ENCODE measurements at places on chromosomes 12 and 14. TPM values are rescaled to one million over a fixed set of nuclear protein-coding genes. Genes with fewer than 3 reads are reported as not detected.

- DNase-seq, result no peak
Measured at GRCh38 chr12:85759091-85759490, 77.1 kb downstream of the RASSF9 start.

GRCh38 chr12:992647-993046, 1.6 kb downstream of the ERC1 start:
- no peak for DNase-seq

- DNase-seq, result no peak
Measured at GRCh38 chr12:54017027-54017788, 8.4 kb downstream of the HOXC8 start.

- no peak for DNase-seq
Measured at GRCh38 chr12:46227616-46228015, 41.2 kb downstream of the SLC38A1 start.

DNA sequence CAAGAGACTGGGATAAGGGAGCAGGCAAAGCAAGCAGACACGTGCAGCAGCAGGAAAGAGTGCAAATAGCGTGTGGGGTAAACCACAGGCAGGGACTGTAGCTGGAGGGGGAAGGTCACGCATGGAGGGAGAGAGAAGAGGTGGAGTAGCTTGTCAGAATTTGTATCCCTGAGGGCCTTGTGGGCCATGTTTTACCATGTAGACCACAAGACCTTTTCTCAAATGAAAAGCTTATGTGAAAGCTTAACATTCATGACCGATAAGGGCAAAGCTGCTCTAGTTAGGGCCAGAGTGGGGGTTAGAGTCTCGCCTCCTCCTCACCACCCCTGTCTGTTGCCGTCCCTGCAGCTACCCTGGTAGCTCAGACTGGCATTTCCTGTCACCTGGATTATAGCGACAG, 152.9 kb upstream of the E2F7 start:
- DNase-seq, result no peak

DNA sequence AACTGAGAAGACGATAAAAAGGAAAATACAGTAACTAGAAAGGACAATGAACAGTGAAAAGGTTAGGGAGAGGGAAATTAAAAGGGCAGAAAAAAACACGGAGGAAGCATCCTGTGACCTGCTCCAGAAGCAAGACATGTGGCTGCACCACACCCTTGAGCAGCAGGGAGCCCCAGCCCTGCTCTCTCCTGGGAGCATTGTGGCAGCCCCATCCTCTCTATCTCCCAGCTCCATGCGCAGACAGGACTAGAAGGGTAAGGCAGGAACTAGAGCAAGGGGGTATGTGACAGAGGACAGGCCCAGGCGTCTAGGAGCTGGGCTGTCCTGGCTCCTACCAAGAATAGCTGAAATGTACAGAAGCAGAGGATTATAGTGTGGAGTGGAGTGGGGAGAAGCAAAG, 38.6 kb upstream of the SMUG1 start:
- DNase-seq, result no peak

- DNase-seq, result no peak
Measured at GRCh38 chr14:95398630-95399547, 79.2 kb upstream of the CLMN start.

DNA sequence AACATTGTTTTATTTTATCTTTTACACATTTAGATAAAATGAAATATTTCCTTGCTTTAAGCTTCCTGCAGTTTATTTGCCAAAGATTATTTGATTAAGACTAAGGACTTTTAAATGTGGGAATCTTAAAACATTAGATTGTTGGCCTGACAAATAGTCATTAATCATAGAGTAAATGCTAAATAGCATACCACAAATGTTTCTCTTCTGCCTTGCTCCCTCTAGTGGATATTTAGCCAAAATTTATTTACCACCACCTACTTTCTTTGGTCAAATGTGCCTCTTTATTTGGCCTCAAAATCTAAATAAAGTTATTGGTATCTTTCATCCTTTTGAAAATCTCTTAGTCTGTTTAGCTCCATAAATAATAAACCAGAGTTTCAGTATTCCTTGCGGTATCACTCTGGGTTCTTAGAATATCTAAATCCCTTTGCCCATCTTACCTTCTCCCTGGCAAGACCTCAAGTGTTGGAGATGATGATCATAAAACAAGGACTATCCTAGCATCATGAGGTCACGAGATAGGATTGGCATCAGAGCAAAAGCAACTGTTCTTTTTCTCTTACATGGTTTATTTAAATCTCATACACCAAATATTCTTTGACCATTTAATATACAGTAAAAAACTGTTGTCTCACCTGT, 150.6 kb upstream of the AEBP2 start:
- no peak for DNase-seq

DNA sequence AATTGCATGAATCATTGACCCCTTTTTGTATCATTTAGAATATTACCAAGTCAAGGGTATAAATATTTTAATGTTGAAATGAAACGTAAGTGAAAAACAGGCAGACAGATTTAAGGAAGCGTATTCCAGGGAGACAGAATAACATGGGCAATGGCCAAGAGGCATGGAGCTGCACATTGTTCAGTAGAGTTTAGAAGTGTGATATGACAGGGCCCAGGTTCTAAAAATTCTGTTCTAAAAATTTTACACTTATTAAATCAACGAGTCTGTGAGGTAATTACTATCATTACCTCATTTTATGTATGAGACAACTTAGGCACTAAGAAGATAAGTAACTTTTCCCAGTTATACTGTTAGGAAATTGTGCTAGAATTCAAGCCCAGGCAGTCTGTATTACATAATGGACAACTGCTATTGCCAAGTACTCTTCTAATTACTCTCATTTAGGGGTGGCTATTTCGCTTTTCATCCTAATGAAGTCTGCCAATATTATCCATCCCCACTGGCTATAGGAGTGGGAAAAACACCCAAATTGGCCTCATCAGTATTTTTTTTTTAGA, 103.2 kb upstream of the NAV3 start:
- no peak for DNase-seq

GRCh38 chr14:61567838-61568571, 127.3 kb upstream of the HIF1A start:
- DNase-seq, result no peak

- DNase-seq, result no peak
Measured at GRCh38 chr14:101394374-101394773, 166.9 kb upstream of the DIO3 start.

GRCh38 chr14:80475074-80475473, 263.8 kb upstream of the DIO2 start:
- DNase-seq, result no peak

- DNase-seq, result no peak
Measured at GRCh38 chr12:12901158-12901791, 9.9 kb downstream of the GPRC5A start.

GRCh38 chr14:57245941-57246340, 22.8 kb downstream of the EXOC5 start:
- no peak for DNase-seq

The CSRP2 gene
- 2.8 TPM for total RNA-seq

The CMTM5 gene
- not detected for total RNA-seq

The CBX5 gene
- total RNA-seq, result 42.9 TPM

The BDKRB2 gene
- total RNA-seq, result not detected

The TAS2R31 gene
- 3.2 TPM for total RNA-seq

The TTC9 gene
- total RNA-seq, result 0.13 TPM

The RASAL1 gene
- not detected for total RNA-seq

The KLRC2 gene
- total RNA-seq, result not detected

The OR4K1 gene
- not detected for total RNA-seq

The CDK17 gene
- total RNA-seq, result 273 TPM
